ENCODE measurements at places on chromosomes 2 and 18.

DNA sequence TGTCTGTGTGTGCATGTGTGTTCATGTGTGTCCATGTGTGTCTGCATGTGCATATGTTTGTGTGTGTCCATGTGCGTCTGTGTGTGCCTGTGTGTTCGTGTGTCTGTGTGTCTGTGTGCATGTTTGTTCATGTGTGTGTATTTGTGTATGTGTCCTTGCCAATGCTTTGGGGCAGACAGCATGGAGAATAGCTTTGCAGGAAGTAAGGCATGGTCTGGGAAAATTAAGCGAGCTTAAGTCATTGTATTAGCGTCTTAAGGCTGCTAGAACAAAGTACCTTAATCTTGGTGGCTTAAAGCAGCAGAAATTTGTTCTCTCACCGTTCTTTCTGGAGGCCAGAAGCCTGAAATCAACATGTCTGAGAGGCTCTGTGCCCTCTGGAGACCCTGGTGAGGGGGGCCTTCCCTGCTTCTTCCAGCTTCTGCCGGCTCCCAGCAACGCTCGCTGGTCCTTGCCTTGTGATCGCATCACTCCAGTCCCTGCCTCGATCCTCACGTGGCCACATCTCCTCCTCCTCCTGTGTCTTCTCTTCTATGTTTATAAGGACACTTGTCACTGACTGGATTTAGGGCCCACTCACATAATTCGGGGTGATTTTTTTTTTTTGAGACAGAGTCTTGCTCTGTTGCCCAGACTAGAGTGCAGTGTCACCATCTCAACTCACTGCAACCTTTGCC, 3.8 kb downstream of the NEU2 start:
- DNase-seq, result no peak

DNA sequence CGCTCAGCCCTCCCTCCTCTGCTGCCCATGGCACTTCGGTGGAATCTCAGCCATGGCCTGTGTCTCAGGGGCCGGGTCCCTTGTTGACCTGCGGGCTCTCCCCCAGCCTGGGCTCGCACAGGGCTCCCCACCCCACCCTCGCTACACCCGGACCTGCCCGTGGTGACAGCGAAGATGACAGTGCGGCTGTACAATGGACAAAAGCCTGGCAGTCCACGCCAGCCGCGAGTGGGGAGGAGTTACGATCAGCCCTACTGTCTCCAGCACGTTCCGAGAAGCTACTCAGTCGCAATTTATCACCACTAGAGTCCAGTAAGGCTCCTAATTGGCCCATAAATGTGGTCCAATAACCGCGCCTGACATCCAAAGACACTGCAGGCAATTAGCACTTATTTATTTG, 31.6 kb downstream of the GBX2 start:
- DNase-seq, result no peak

DNA sequence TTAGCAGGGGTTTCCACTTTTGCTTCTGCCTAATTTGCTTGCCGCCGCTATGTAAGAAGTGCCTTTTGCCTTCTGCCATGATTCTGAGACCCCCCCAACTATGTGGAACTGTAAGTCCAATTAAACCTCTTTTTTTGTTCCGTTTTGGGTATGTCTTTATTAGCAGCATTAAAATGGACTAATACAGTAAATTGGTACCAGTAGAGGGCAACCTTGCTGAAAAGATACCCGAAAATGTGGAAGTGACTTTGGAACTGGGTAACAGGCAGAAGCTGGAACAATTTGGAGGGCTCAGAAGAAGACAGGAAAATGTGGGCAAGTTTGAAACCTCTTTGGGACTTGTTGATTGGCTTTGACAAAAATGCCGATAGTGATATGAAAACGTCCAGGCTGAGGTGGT, 216.1 kb upstream of the FSIP2 start:
- no peak for DNase-seq

- DNase-seq, result no peak
Measured at GRCh38 chr2:23327887-23328286, 57.1 kb upstream of the KLHL29 start.
